IMR-90 (cell line): ENCODE measurements at places on chromosomes 3 and 15. TPM values are rescaled to one million over a fixed set of nuclear protein-coding genes. Genes with fewer than 3 reads are reported as not detected.

Gene DLL4
- polyA plus RNA-seq = 3.4 and 3.6 TPM in 2 replicates

Gene SLC28A1
- polyA plus RNA-seq = not detected in 2 replicates

DNA sequence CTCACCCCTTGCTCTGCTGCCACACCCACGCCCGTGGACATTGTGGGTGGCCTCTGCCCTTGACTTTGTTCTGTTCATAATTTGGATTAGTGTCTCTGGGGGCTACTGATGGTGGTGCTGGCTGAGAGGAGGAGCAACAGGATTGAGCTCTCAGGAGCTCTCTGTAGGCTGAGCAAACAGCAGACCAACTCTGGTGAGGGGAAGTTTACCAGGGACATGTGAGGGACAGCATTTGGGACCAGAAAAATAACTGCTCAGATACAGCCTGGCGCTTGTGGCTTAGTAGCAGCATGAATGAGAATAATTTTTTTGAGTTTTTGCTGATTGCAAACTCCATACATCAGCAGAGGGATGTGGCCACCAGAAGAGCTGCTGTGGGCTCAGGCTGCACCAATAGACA is 14.8 kb downstream of the PPCDC start:
- DNase-seq = no peak
- peaks cover 7% of the 10 kb centered on the region for H3K4me1 ChIP-seq
- no peak overlapping the region for H3K27ac ChIP-seq

- H3K27ac ChIP-seq = no peak overlapping the region
- no peak overlapping the region for H3K4me3 ChIP-seq
- H3K36me3 ChIP-seq = peaks cover 27% of the 10 kb centered on the region
- no peak for DNase-seq
- peaks cover 16% of the 10 kb centered on the region for H3K4me1 ChIP-seq
- H3K27me3 ChIP-seq = no peaks in the 10 kb centered on the region
These were observed 33.5 kb downstream of the ABCC5 start for GRCh38 chr3:183984127-183984740.
